ENCODE measurements at places on chromosomes 4 and X.

DNA sequence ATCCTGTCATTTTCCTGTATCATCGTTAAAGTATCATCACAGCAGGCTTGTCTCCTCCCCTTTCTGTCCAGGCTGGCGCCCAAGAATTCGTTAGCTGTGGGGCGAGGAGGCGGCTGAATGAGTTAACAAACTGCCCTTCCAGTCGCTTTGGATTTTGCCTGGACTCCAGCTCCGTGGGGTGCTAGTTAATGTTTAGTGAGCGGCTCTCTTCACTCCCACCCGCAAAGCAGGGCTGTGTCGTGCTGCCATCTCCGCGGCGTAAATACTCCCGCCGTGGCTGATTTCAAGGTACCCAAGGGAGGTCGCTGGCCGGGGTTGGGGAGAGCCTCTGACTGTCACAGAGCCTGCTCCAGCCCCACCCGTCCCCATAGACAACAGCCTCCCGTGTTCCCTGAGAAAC, 44.9 kb upstream of the SPRY1 start:
- no peak for DNase-seq

GRCh38 chrX:109632906-109633504, 8.0 kb upstream of the KCNE5 start:
- no peak for DNase-seq

GRCh38 chr4:181798536-181798935, 444.7 kb upstream of the TENM3 start:
- DNase-seq = no peak

GRCh38 chrX:112631892-112632291, 47.8 kb downstream of the LHFPL1 start:
- no peak for DNase-seq

GRCh38 chr4:8393593-8394038, 46.9 kb downstream of the ACOX3 start:
- DNase-seq = peak; percentile 77

DNA sequence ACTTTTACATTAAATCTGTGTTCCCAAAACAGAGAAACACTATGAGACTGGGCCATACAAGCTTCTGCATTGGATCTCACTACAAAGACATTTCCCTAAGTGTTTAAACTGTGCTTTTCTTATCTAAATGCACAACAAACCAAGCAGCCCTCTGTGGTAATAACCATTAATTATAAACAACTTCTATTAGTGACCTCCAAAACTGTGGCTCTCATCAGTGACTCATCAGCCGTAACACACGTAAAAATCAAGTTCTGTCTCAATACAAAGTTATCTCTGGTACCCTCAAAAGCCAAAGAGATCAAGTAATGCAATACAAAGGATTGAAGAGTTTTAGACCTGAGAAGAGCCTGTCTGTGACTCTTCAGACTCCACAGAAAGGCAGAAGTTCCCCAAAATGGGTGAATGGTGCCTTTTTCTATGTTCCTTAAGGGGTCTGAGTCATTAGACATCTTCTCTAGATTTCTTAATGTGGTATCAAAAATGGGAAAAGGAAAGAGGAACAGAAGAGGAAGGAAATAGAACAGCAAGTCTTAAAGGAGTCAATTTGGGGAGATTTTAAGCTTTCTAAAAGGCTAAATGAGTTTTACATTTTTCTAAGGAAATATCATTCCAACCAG, 189.8 kb upstream of the PPP1R2C start:
- DNase-seq = no peak

DNA sequence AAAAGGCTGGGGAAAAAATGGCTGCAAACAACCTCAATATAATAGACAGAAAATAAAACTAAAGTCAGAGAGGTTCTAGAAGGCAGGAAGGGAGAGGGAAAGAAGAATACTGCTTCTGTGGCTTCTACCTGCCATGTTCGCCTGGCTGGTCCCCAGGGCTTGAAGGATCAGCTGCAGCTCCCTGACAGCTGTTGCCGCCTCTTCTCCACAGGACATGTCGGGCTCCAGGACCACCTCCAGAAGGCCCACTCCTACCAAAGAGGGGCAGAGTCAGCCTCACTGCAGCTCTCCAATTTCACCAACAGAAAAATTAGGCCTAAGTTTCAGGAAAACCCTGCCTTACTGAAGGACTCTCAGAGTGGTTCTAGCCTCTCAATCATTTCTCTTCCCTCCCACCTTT, 44.9 kb downstream of the GATB start:
- DNase-seq = no peak

DNA sequence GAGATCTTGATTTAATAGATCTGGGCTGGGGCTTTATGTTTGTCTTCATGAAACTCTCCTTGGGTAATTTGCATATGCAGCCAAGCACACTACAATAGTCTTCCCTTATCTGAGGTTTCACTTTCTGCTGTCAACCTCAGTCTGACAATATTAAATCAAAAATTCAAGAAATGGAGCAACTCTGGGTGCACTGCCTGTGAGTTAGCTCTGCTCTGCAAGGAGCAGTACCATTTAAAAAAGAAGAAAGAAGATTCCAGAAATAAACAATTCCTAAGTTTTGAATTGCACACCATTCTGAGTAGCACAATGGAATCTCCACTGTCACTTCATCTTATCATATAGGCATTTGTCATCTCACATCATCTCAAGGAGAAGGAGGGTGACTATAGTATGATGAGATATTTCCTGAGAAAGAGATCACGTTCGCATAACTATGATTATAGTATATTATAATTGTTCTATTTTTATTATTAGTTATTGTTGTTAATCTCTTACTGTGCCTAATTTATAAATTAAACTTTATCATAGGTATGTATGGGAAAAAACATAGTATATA, 9.4 kb downstream of the FNIP2 start:
- DNase-seq = no peak

Measured in AG04449 (cell line).